Activated effector memory CD4-positive, alpha-beta T cell treated with anti-CD3 and anti-CD28 coated beads, Interleukin-2, amount 50 U/mL, for 16 hours (primary cell): ENCODE measurements at places on chromosomes 5 and 9.

- DNase-seq, result no peak
These were observed 48.0 kb upstream of the POU5F2 start for GRCh38 chr5:93789173-93790067.

- no peak for DNase-seq
These were observed 98.0 kb upstream of the IRX2 start for GRCh38 chr5:2849429-2849828.

DNA sequence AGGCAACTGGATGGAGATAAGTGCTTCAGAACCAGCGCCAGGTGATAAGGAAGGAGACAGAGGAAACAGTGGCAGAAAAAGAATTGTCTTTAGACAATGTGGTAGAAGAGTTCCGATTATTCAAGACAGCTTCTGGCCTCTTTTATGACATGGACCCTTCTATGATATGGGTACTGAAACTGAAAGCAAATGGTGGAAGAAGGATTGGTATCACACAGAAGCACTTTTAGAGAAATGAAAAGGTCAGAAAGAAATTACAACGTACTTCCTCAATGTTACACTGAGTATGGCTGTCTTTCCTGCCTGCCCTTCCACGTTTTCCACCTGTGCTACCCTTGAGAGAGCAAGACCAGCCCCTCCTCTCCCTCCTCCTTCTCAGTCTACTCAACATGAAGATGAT lies 959.3 kb downstream of the DNAH5 start:
- no peak for DNase-seq

DNA sequence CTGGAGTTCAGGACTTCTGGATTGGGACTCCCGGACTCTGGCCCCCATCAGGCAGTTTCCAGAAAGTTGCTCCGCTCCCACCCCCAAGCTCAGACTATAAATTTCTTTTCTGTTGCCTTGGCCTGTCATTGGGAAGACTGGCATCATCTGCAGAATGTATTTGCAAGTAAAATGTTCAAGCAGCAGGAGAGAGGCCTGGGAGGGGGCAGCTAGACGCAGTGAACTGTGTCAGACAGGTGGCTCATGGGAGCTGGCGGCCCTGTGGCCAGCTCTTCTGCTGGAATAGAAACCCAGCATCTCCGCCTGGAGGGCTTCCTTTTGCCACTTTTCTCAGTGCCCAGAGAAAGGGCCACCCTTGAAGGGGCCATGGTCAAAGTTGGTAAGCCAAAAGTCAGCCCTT lies 16.0 kb downstream of the INSYN2B start:
- DNase-seq, result no peak

DNA sequence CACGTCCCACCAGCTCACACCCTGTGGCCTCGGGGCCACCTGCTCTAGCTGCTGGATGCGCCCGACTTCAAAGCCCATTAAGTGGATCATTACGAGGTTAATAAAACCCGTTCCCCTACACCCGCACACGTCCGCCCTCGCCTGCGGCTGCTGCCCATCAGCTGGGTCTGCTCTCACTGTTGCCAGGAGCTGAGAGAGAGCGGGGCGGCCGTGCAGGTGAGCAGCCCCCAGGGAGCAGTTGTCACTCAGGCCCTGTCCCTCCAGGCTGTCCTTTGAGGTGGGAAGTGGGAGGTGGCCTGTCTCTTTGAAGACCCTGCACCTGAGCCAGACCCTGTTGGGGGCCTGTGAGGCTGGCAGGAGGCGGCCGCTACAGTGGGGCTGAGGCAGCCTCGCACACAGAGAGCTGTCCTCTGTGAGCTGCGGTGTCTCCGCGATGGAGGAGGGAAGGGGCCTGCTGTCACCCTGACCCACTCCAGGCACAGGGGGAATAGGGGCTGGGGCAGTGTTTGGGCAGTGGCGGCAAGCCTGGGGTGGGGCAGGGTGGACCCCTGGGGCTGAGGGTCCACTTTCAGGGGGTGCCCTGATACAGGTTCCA lies 12.8 kb upstream of the UNC5A start:
- DNase-seq, result no peak

- DNase-seq, result peak; percentile 45
These were observed 14.0 kb upstream of the RNU6ATAC start for GRCh38 chr9:134178394-134178767.

DNA sequence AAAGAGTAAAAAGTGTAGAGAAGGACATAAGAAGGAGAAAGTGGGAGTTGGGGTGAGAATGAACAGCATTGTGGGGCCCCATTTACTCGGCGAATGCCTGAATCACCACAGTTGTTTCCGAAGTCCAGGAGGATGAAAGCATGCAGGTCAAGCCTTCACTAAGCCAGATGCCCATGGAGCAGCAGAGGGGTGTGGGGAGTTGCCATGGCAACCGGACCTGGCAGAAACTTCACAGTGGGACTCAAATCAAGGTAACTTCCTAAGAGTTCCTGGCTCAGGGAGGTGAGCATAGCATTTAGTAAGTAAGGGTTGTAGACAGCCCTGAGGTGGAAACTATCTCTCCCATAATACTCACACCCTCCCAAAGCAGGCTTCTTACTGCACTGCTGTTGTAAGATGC lies 357.1 kb downstream of the TRIM32 start:
- DNase-seq, result no peak

- no peak for DNase-seq
These were observed 50.7 kb downstream of the NACC2 start for GRCh38 chr9:136044207-136044970.

GRCh38 chr9:105330755-105331154 lies 86.3 kb downstream of the SLC44A1 start:
- no peak for DNase-seq

GRCh38 chr5:52956014-52956413 lies 33.1 kb upstream of the ITGA2 start:
- no peak for DNase-seq

GRCh38 chr5:13745508-13745907 lies 199.0 kb downstream of the DNAH5 start:
- DNase-seq, result no peak

GRCh38 chr9:68629042-68629441 lies 76.0 kb upstream of the PIP5K1B start:
- no peak for DNase-seq

- peak; percentile 69 for DNase-seq
These were observed 34.1 kb upstream of the PLIN2 start for GRCh38 chr9:19161257-19162025.

DNA sequence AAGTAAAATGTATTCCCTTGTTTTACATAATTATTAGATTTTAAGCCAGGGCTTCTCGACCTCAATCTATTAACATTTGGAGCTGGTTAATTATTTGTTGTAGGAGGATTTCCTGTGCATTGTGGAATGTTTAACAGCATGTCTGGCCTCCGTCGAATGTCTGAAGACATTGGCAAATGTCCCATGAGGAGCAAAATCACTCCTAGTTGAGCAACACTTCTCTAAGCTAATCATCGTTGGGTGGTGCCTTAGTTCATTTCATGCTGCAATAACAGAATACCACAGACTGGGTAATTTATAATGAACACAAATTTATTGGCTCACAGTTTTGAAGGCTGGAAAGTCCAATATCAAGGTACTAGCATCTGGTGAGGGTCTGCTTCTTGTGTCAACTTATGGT lies 13.4 kb upstream of the VPS13A start:
- no peak for DNase-seq

DNA sequence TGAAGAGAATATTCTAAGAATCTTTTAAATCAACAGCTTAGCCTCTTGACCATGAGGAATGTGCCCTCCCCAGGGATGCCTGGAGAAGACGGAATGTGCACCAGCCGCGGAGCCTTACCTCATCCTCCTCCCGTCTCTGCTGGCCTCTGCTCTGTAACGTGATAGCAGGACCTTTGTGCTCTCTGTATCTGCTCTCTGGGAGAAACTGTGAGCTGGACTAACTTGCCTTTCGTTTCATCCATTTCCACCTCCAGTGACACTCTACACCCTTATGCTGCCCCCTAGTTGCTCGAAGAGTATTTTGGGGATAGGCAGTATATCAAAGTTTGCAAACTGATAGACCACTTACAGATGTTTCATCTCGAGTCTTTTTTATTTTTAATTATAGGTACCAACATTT lies 141.4 kb downstream of the NPR3 start:
- DNase-seq, result no peak

DNA sequence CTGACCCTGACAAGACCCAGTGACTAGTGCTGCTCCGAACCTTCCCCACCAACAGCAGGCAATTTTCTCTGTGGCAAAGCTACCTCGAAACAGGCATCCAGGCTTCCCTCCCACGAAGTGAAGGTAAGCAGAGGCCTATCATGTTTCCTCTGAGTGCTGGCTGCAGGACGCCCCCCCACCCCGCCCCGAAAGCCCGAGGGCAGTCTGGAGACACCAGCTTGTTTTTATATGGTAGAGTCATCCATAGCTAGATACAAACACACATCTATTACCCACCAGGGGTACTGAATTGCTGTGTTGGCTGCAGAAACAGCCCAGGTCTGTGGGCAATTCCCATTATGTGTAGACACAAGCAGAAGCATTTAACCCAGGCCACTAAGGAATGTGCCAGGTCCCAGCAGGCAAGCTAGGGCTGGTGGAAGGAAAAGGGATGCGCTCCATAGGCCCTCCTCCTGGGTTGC lies 40.4 kb downstream of the LIX1 start:
- DNase-seq, result no peak

GRCh38 chr9:76591256-76591950 lies 132.4 kb downstream of the GCNT1 start:
- DNase-seq, result no peak

GRCh38 chr9:19313573-19313972 lies 66.5 kb downstream of the RPS6 start:
- no peak for DNase-seq
